LHCN-M2 (cell line): ENCODE measurements at places on chromosomes 6 and 20. TPM values are rescaled to one million over a fixed set of nuclear protein-coding genes. Genes with fewer than 3 reads are reported as not detected.

- peak; percentile 55 for DNase-seq
Observed at GRCh38 chr6:127515234-127515793, 3.8 kb downstream of the MTCL3 start.

DNA sequence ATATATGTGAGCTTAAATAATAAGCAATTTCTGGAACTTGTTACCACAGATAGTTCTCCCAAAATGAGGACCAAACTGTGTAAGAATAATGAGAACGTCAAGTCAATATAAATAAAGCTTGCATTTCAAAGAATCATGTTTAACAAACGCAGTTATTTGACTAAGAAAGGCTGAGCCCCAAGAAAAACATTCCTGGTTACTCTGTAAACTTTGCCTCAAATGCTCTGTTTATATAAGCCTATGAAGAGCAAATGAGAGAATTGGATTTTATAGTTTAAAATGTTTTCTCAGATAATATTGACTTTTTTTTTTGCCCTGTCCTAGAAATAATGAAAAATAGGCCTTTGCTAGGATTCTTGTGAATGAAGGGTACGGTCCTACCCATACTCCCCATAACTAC lies 81.3 kb downstream of the C6orf52 start:
- DNase-seq = no peak

GRCh38 chr6:169556758-169557548 lies 144.9 kb downstream of the WDR27 start:
- peak; percentile 19 for DNase-seq

DNA sequence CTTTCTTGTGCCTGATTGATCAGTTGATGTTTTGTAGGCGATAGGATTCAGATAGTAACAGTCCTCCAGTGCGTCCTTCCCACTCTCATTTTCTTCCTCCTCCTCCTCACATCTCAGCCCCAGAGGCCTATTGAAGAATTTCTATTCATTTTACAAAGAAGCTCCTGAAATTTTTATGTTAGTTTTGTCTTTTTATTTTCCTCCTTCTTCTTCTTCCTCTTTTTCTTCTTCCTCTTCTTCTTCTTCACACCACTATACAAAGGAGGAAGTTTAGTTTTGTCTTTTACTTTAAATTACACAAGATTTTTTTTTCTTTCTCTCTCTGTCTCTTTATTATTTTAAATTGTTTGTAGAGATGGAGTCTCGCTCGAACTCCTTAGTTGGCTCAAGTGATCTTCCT lies 19.1 kb downstream of the BTN2A1 start:
- DNase-seq = no peak

- no peak for DNase-seq
Observed at GRCh38 chr6:159682810-159683209, 10.2 kb downstream of the SOD2 start.

GRCh38 chr6:20850686-20851416 lies 316.6 kb downstream of the CDKAL1 start:
- DNase-seq = no peak

DNA sequence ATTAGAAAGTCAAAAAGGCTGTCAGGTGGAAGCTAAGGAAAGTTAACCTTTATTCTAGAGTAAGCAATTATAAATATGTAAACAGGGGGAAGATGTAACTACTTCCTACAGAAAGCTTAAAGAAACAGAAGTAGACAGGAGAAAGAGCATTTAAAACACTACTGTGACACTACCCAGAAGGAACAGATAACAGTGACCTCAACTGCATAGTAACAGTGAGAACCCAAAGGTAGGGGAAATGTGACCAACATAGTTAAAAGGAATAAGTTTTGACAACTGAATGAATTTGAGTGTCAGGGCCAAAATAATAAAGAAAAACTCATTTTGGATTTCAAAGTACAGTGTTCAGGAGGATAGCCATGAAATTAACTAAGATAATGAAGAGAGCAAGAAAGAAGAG lies 43.5 kb downstream of the IBTK start:
- no peak for DNase-seq

DNA sequence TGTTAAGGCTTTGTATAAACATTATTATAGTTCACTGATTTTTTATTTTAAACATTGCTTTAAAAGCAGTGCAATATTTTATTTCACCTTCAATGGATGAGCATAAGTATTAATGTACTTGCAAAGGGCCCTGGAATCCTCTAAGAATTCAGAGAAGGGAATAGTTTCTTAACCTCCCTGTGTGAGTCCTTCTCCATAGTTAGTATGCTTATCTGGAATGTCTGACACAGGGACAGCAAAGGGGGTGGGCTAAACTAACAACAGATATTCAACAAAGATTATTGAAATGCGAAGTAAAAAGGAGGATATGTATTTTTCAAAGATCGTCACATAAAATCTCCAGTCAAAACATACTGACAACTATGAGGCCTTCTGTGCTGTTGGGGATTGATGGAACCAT lies 300.4 kb downstream of the CENPW start:
- no peak for DNase-seq

DNA sequence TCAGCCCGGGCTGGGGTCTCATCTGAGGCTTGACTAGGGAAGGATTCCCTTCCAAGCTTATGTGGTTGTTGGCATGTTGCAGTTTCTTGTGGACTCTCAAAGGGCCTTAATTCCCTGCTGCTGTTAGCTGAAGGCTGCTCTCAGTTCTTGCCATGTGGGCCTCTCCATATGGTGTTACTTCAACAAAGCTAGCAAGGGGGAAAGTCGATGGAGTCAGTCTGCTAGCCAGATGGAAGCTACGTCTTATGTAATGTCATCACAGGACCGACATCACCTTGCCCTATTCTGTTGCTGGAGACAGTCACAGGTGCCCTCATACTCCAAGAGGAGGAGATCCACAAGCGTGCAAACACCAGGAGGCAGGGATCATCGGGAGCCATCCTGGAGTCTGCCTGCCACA lies 43.3 kb upstream of the ARMC2 start:
- no peak for DNase-seq

- no peak for DNase-seq
Observed at GRCh38 chr6:358847-359246, 32.7 kb upstream of the IRF4 start.

DNA sequence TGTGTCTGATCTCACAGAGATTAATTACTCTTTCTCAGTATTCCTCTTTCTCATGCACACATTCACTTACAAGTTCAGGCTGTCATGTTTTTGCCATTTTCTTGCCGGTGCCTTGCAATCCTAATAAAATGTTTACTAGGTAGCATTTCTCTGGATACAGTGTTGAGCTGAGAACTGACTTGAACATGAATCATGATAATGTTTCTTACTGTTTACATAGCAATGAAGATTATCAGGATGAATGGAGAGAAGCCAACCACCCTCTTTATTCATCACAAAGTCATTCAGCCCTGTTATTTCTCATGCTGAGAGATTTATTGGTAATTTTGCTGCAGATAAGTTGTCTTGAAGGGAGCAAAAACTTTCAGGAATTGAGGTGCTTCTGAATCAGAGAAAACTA lies 185.5 kb upstream of the ECI2 start:
- peak; percentile 85 for DNase-seq

Gene SLA2
- total RNA-seq = 0.19 TPM in 1 of 2 replicates, not detected in the other

Gene GPR63
- 0.19 and 0.57 TPM in 2 replicates for total RNA-seq

Gene RAB44
- not detected in 2 replicates for total RNA-seq

Gene TNXB
- under 0.01 and 0.06 TPM in 2 replicates for total RNA-seq

Gene PEDS1
- total RNA-seq = 25.8 and 37.7 TPM in 2 replicates

Gene MAPK13
- 0.63 and 1.0 TPM in 2 replicates for total RNA-seq

Gene GFRA4
- total RNA-seq = not detected in 2 replicates

Gene PROKR2
- total RNA-seq = not detected in 2 replicates
